ENCODE measurements at places on chromosomes 2 and 18. TPM values are rescaled to one million over a fixed set of nuclear protein-coding genes. Genes with fewer than 3 reads are reported as not detected.

The XDH gene
- 1.2 TPM for total RNA-seq

The CHRNG gene
- not detected for total RNA-seq

The ARHGEF33 gene
- 0.03 TPM for total RNA-seq

The PRKD3 gene
- 8.5 TPM for total RNA-seq

The MGAT4A gene
- 0.98 TPM for total RNA-seq

The SLC9A4 gene
- total RNA-seq = not detected

The GNLY gene
- not detected for total RNA-seq

The EVA1A gene
- 11.9 TPM for total RNA-seq
